A549 treated with GW870086 at 1 μM for 4 hours (cell line): ENCODE measurements at places on chromosomes 1 and 21. TPM values are rescaled to one million over a fixed set of nuclear protein-coding genes. Genes with fewer than 3 reads are reported as not detected.

MYBPHL gene
- not detected in 5 replicates for total RNA-seq

RGS18 gene
- not detected in 5 replicates for total RNA-seq

B3GALT5 gene
- total RNA-seq: 0.08 to 0.19 TPM (median 0.15 TPM) in 5 replicates

STIL gene
- 8.8 to 11.8 TPM (median 9.9 TPM) in 5 replicates for total RNA-seq

REN gene
- 0.13 TPM in 1 of 5 replicates, not detected in the others for total RNA-seq

DIO1 gene
- total RNA-seq: 0.09 to 0.16 TPM in 2 of 5 replicates, not detected in the others

XKR8 gene
- 4.4 to 6.1 TPM (median 5.5 TPM) in 5 replicates for total RNA-seq

COL8A2 gene
- total RNA-seq: 0.07 to 0.19 TPM (median 0.10 TPM) in 5 replicates

BATF3 gene
- total RNA-seq: 27.0 to 40.0 TPM (median 38.1 TPM) in 5 replicates
